Kidney capillary endothelial cell (primary cell): ENCODE measurements at places on chromosomes 2 and 18.

DNA sequence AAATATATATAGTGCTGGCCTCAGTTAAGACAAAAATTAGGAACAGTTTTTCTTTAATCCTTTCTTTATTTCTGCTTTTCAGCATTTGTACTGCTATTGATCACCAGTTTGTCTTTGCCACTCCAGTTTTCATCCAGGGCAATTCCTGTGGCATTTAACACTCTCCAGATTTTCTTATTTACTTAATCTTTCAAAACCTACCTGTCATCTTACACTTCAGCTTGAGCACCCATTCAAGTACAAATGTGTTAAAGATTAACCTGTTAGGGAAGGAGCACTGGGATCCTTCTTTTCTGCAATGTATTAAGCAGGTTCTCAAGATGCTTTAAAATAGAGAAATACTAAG, 101.8 kb upstream of the SCN1A start:
- no peak for DNase-seq

- no peak for DNase-seq
Measured at GRCh38 chr2:200165687-200166086, 140.8 kb upstream of the SPATS2L start.

- no peak for DNase-seq
Measured at GRCh38 chr2:86825036-86825692, 34.5 kb upstream of the CD8A start.

DNA sequence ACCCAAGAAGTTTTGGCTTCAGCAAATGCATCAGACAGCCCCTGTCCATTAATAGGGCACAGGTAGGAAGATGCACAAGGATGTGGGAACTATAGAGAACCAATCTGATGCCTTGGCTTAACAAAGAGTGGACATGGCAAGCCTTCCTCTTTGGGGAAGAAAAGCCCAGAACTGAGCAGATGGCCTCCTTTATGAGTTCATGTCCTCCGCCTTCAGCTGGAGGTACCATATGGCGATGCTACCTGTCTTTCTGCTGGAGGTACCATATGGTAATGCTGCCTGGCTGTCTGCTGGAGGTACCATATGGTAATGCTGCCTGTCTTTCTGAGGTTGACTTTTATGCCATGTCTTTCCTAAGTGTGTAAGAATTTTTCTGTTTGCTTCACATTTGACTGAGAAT, 6.0 kb downstream of the RETREG2 start:
- DNase-seq, result no peak

GRCh38 chr2:62774555-62775366, 69.2 kb downstream of the EHBP1 start:
- peak; percentile 75 for DNase-seq

DNA sequence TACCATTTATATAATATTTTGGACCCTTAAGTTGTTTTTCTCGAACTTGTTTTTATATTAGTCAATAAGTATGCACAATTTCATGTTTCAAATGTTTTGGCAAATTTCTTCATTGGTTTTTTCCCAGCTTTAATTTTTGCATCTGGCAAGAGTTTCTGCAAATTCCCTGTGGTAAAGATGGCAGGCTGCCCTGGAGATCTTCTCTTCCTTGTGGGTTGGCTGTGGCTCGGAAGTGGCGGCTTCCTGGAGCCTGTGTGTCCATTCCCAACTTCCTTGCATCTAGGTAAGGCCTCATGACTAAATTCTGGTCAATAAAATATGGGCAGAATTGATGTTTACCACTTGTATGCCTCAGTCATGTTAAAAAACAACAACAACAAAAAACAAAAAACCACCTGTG, 818.6 kb downstream of the EPHA4 start:
- DNase-seq, result no peak
